Tibial nerve (tissue), 4 donors: ENCODE measurements at places on chromosomes 13 and 19. TPM values are rescaled to one million over a fixed set of nuclear protein-coding genes. Genes with fewer than 3 reads are reported as not detected.

GRCh38 chr13:75790198-75790970 is 154.3 kb downstream of the LMO7 start:
- peak overlapping the region; percentile 25 for H3K27ac ChIP-seq
- DNase-seq = no peak
- no peaks in the 10 kb centered on the region for H3K27me3 ChIP-seq

GRCh38 chr19:33416307-33417215 is 43.1 kb downstream of the CEBPG start:
- no peak overlapping the region for H3K27ac ChIP-seq
- no peaks in the 10 kb centered on the region for H3K36me3 ChIP-seq
- no peaks in the 10 kb centered on the region for H3K27me3 ChIP-seq

DNA sequence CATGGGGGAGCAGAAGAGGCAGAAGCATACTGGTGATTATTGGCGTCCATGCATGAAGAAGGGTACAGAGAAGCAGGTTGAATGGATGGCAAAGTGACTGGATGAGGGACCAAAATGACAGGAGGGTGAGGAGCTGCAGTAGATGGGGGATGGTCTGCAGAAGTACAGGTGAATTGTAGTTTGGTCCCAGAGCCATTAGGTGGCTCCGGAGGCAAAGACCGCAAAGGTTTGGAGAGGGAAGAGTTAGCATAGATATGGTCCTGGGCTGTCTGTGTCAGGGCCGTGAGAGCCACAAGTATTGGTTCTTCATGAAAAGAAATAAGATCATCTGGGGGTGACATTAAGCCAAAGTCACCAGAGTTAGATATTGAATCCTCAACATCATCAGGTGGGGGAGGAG is 59.0 kb upstream of the ZNF726 start:
- H3K27me3 ChIP-seq = no peaks in the 10 kb centered on the region
- DNase-seq = no peak
- H3K4me1 ChIP-seq = no peaks in the 10 kb centered on the region
- no peak overlapping the region for H3K27ac ChIP-seq
- no peaks in the 10 kb centered on the region for H3K36me3 ChIP-seq

- peak overlapping the region; percentile 97 for H3K27ac ChIP-seq
- peak overlapping the region; percentile 64 for H3K4me3 ChIP-seq
- no peaks in the 10 kb centered on the region for H3K27me3 ChIP-seq
- peaks cover 7% of the 10 kb centered on the region for H3K36me3 ChIP-seq
- no peak for DNase-seq
- H3K4me1 ChIP-seq = no peaks in the 10 kb centered on the region
Observed at GRCh38 chr19:6392221-6393073, 517 bp downstream of the GTF2F1 start.

DNA sequence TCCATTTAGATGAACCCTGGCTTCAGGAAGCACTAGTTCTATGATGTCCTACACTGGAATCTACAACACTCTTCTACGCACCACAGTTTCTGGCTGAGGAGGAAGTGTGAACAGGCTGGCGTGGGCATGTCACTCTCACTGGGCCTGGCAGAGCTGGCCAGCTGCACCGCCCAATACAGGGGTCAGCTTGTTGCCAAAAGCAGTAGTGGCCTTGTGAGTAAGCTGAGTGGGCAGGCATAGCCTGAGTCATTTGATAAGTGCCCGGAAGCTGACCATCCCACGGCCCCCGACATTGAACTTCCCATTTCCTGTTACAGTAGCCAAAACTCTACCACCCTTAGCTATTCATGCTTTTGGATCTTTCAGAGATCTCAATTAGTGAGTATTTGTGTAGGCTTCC is 240.9 kb upstream of the SERP2 start:
- no peak overlapping the region for H3K27ac ChIP-seq
- H3K4me1 ChIP-seq = no peaks in the 10 kb centered on the region
- H3K36me3 ChIP-seq = no peaks in the 10 kb centered on the region
- peak; percentile 10 for DNase-seq

The LCP1 gene
- 18.1 TPM for total RNA-seq

The C19orf81 gene
- total RNA-seq = not detected

The APOE gene
- total RNA-seq = 316 TPM
